ENCODE measurements at places on chromosomes 6 and 20.

DNA sequence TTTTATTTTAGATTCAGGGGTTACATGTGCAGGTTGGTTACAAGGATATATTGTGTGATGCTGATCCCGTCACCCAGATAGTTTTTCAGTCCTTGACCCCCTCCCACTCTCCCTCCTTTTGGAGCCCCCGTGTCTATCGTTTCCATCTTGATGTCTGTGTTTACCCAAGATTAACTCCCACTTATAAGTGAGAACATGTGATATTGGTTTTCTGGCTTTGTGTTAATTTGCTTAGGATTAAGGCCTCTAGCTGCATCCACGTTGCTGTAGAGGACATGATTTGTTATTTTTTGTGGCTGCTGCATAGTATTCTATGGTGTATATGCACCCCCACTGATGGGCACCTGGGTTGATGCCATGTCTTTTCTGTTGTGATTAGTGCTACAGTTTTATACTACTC is 178.6 kb downstream of the PLCB1 start:
- DNase-seq: no peak

DNA sequence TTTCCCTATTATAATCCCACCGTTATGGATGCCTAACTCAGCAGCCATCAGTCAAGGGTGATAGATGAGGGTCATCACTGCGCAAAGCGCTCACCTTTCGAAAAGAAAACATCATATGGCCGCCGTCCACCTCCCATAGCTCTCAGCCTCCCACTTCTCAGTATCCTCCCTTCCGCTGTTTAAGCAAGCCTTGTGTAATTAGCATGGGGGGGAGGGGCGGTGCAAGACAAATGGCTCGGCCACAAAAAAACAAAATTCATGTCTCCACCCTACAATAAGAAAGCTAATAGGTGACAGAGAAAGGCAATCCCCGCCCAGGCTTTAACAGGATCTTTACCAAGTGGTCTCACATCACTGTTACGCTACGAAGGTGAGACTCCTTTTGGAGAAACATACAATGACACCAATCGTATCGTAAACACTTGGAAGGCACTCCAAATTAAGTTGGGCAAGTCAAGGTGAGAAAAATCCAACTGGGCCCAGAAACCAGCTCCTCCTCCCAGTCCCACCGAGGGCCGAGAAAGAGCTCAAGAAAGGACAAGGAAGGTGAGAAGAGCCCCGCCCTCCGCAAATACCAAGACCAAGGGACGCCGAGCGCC is 645 bp downstream of the DDX39B start:
- peak; percentile 41 for DNase-seq

DNA sequence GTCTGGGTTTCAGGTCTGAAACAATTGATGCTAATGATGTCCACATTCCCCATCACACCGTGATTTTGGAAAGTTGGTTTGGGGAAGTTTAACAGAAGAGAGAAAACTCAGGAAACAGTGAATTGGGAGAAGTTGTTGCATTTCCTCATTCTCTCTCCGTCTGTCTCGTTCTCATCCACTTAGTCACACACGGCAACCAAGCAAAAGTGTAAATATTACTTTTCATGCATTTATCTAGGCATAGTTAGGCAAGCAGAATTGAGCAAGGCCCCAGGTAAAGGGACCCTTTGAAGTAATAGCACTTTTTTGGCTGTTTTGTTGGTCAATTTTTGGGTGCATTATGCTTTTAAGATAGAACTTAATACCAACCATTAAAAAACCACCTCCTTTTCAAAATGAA is 137.0 kb upstream of the SULF2 start:
- no peak for DNase-seq

DNA sequence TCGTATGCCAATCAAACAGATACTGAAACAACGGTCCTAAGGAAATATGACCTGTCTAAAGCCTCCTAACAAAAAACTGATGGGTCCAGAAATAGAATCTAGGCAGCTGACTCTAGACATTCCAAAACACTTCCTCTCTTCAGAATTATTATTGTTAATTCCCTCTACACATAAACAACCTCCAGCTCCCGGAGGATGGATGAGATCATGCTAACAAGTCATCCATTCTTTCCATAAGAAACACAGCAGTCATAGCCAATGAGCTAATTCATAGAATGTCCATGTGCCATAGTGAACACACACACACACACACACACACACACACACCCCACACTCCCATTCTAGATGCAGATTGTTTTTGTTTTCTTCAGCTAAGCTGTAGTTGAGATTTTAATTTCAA is 44.3 kb downstream of the HDGFL1 start:
- no peak for DNase-seq

- DNase-seq: no peak
Measured at GRCh38 chr20:32474717-32474966, 110.5 kb downstream of the NOL4L start.

GRCh38 chr6:41658636-41659035 is 20.4 kb downstream of the MDFI start:
- no peak for DNase-seq

DNA sequence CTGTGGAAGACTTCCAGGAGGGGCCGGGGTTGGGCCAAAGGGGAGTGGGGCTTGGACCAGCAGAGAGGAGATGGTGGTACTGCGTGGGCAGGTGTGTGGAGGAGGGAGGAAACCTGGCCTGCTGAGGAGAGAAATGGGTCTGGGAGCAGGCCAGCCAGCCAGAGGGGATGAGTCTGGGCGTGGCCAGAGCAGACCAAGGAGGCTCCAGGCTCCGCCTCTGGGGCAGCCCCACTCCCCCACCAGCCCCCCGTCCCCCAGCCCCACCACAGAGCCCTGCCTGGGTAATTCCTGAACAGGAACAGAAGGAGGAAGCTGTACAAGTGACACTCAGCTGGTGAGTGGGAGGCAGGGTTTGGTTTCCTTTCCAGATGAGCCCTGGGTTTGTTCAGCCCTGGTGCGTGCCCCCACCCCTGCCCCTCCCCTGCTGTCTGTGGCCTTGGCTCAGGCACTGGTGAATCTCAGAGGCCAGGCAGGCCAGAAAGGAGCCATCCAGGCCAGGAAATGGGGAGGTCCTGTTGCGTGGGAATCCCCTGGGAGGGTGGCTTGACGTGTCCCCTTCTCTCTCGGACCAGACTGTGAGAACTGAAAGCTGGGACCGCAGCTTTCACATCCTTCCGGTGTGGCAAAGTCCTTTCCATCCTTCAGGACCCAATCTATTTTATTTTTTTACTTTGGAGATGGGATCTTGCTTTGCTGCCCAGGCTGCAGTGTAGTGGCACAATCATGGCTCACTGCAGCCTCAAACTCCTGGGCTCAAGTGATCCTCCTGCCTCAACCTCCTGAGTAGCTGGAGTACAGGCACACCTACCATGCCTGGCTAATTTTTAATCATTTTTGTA is 9.4 kb upstream of the SRC start:
- peak; percentile 87 for DNase-seq

DNA sequence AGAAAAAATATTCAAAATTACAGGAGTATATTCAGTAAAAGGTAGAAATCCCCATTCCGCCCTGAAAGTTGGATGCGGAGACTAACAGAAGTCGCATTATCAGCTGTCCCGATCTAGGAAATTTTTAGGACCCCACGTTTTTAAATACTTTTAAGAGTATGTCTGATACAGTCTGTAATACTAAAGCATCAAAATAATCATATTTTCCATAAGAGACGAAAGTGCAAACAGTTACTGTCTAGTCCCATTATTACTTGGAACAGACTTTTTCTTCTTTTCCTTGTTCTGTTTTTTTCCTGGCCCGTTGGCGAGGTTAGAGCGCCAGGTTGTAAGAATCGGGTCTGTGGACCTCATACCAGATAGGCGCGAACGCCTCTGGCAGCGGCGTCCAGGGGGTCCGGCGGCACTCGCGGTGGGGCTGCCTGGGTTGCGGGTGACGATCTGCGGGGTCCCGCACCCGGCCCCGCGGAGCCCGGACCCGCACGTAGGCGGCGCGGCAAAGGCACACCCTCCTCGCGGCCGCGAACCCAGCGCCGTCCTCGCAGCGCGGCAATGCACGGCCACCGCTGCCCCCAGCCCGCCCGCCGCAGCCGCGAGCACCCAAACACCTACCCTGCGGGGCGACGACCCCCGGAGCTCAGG is 460 bp downstream of the PLAGL1 start:
- no peak for DNase-seq

GRCh38 chr20:23519556-23519955 is 28.6 kb downstream of the CST8 start:
- DNase-seq: no peak

All from GM10248 (cell line).